ENCODE measurements at places on chromosomes 3 and 15.
A peak's percentile ranks its signal among the peaks of the same experiment; 100 is the strongest.

GRCh38 chr3:22907796-22908195 lies 295.3 kb upstream of the UBE2E2 start:
- no peaks in the 10 kb centered on the region for H3K27me3 ChIP-seq
- H3K27ac ChIP-seq = no peak overlapping the region
- no peaks in the 10 kb centered on the region for H3K4me1 ChIP-seq
- H3K36me3 ChIP-seq = no peaks in the 10 kb centered on the region
- no peak overlapping the region for H3K4me3 ChIP-seq

DNA sequence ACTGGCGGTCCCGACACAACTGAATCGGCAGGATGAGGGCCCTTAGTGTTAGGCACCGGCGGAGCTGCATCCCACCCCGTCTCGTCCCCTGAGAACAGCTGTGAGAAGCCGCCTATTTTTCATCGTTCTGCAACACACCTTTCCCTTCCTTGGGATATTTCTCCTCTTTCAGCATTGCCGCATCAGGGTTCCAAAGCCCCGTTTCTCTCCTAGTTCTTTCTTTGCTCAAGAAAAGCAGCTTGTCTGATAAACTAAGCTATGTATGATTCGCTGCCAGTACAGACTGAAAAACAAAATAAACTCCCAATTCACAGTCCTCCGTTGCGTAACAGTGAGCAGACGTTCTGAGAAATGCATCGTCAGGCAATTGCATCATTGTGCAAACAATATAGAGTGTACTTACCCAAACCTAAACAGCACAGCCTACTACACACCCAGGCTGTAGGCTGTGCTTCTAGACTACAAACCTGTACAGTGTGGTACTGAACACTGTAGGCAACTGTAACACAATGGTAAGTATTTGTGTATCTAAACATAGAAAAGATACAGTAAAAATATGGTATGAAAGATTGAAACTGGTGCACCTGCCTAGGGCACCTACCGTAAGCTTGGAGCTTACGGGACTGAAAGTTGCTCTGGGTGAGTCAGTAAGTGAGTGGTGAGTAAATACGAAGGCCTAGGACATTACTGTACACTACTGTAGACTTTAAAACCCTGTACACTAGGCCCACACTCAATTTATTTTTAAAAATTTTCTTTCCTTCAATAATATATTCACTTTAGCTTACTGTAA lies 8.9 kb upstream of the ADAMTS17 start:
- H3K27ac ChIP-seq = peak overlapping the region; percentile 100
- no peaks in the 10 kb centered on the region for H3K36me3 ChIP-seq
- H3K4me3 ChIP-seq = peak overlapping the region; percentile 79
- DNase-seq = no peak
- peaks cover 43% of the 10 kb centered on the region for H3K4me1 ChIP-seq

GRCh38 chr15:33742800-33743199 lies 225.5 kb upstream of the CHRM5 start:
- no peaks in the 10 kb centered on the region for H3K27me3 ChIP-seq
- no peaks in the 10 kb centered on the region for H3K36me3 ChIP-seq
- H3K4me1 ChIP-seq = no peaks in the 10 kb centered on the region
- H3K4me3 ChIP-seq = no peak overlapping the region
- no peak overlapping the region for H3K27ac ChIP-seq

- no peaks in the 10 kb centered on the region for H3K27me3 ChIP-seq
- no peak for DNase-seq
- H3K4me3 ChIP-seq = no peak overlapping the region
- H3K4me1 ChIP-seq = no peaks in the 10 kb centered on the region
- H3K27ac ChIP-seq = no peak overlapping the region
Observed at GRCh38 chr15:92473756-92474155, 80.1 kb downstream of the ST8SIA2 start.

All from liver (tissue), 10 donors.